ENCODE measurements at places on chromosomes 3 and 15.

- DNase-seq = no peak
Observed at GRCh38 chr15:27028858-27029477, 58.0 kb downstream of the GABRG3 start.

GRCh38 chr3:125072301-125072700 lies 16.5 kb upstream of the HEG1 start:
- DNase-seq = peak; percentile 57

- peak; percentile 9 for DNase-seq
Observed at GRCh38 chr3:72274493-72275330, 489.8 kb upstream of the PROK2 start.

- no peak for DNase-seq
Observed at GRCh38 chr3:5201536-5201935, 14.0 kb downstream of the EDEM1 start.

GRCh38 chr3:184328516-184328915 lies 8.9 kb upstream of the FAM131A start:
- no peak for DNase-seq

GRCh38 chr15:63212050-63213004 lies 22.9 kb downstream of the RAB8B start:
- peak; percentile 71 for DNase-seq

DNA sequence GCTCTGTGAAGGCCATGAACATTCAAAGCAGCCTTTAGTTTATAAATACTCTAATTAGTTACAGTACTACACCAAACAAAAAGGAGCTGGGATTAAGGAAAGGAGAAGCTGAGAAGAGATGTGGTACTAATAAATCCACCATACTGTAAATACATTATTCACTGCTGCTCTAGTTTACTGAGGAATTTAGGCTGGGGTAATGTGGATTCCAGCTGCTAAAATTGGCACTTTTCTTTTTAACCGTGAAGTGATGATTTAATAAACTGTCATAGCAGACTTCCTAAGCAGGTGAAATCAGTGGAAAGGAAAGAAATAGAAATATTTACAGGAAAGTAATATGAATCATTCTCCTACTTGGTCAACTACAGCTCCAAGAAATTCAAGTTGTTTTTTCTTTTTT lies 88.7 kb downstream of the TFG start:
- DNase-seq = no peak

DNA sequence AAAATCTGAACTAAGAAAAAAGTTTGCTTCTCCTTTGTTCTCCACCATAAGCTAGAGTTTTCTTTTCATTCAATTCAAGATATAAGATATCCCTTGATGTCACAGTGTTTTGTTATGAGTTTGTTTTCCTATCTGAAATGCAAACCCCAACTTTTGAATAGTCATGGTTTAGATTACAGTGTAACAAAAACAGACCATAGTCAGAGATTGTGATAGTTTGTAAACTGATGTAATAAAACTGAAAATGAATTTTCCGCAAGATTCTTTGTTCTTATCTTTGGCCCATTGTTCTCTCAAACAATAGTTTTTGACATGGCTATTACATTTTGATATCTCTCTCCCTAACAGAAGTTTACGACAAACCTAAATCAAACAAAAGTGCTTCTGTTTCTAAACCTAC lies 121.7 kb upstream of the GADL1 start:
- DNase-seq = no peak

DNA sequence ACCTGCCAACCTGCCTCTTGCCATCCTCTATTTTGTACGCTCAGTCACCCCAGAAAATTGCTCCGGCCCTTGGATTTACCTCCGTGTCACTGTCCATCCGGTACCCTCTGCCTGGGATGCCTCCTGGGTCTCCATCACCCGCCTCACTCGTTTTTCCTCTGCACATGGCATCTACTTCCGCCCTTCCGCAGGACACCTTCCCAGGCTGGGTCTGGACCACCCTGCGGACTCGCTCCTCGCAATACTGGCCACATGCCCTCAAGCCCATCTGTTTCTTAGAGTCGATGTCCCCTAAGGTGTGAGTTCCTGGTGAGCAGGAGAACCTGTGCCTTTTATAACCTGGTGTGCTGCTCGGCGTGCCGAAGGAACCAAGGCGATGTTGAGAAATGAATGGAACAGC lies 58.5 kb downstream of the APBA2 start:
- no peak for DNase-seq

DNA sequence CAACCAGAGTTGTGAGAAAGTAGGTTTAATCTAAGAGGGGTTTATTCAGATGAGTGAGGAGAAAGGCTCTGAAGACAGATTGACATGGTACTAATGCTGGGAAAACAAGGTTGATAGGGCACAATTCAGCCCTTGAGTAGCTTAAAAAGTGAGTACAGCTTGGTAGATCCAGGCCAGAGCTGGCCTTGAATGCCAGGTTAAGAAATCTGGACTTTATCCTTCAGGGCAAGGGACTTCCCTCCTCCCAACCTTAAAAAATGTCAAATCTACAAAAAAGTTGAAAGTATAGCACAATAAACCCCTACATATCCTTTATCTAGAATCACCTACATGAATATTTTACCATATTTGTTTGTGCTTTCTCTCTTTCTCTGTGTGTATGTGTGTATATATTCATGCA lies 7.9 kb downstream of the TM4SF18 start:
- DNase-seq = no peak

- DNase-seq = no peak
Observed at GRCh38 chr3:35183927-35184675, 455.2 kb upstream of the ARPP21 start.

- DNase-seq = peak; percentile 81
Observed at GRCh38 chr15:99399618-99400017, 148.3 kb downstream of the LRRC28 start.

GRCh38 chr3:35602395-35602936 lies 36.9 kb upstream of the ARPP21 start:
- DNase-seq = no peak

GRCh38 chr3:72887705-72888545 lies at the start of gene GXYLT2:
Gene GXYLT2 (plus strand): TSS chr3:72888046. CDS start chr3:72888234, 188 bp downstream.
- DNase-seq = peak; percentile 14

DNA sequence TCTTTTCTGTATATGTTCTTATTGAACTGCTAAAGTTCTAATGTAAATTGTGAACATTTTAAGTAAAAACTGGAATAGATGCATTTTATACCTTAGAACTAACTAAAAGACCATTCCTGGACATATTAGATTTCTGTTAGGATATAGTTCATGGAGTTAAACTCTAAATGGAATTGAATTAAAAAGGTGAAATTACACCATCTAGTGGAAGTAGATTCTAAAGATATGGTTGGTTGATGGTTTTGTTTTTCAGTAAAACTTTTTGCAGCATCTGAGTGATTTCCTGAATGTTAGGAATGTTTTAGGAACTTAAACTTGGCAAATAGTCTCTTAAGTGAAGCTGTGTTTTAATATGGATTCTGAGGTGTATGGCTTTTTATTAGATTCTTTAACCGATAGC lies 96.8 kb downstream of the SLMAP start:
- DNase-seq = peak; percentile 53

GRCh38 chr15:59384507-59384906 lies 11.8 kb upstream of the MYO1E start:
- DNase-seq = no peak

DNA sequence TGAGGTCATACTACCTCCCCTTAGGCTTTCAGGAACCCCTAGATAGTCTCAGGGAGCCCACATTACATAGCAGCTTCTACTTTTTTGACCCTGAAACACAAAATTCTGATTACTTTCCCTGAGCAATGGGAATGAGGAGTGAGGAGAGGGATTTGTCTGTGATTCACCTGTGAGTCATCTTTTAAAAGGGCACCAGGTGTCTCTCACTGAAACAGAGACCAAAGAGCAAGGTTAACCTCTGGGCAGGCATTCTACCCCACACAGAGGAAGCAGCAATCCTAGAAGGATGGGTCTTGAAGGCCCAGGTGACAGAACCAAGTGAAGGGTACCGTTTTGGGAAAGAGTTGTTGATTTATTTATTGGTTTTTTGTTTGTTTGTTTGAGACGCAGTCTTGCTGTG lies 31.1 kb upstream of the UBE2E2 start:
- DNase-seq = no peak

DNA sequence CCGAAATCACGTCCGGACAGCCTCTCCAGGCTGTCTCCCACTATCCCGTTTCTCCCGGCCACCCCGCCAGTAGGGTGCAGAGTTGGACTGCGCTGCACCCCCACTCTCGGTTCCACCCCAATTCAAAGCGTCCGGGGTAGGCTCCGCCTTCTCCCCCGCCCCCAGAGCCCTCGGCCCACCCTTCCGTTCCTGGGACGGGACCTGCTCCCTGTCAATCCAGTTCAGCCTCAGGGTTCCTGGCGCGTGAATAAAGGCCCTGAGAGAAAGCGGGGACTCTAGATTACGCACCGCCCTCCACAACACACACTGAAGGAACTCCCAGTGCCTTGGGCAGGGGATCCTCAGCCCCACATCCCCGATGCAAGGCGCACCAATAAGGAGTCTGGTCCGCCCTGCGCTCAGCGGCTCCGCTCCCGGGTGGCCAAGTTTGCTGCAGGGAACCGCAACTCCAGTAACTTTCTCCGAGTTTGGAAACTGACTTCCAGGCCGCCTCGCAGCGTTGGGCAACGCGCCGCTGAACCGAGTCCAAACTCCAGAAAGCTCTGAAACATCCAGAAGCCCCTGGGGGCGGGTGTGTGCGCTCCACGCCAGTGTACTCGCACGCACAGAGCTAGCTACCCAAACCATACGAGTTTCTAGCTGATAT lies 1.9 kb downstream of the ADAMTS9 start:
- DNase-seq = no peak

DNA sequence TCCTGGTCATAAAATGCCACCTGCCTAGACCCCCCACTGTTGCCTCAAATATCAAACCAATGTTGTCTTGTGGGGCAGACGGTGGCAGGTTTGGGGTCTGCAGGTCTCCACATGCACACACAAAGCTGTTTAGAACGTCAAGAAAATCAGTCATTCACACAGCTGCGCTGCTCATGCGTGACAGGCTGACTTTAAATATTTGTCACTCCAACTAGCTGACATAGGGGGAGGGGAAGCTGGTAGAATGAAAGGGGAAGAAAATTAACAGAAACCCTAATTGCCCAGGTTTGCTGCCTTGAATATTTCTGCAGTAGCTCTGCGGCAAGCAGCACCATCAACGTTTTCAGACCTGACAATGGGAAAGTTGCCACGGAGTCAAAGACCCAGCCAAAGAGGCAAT lies 201.8 kb downstream of the ABHD5 start:
- DNase-seq = no peak

DNA sequence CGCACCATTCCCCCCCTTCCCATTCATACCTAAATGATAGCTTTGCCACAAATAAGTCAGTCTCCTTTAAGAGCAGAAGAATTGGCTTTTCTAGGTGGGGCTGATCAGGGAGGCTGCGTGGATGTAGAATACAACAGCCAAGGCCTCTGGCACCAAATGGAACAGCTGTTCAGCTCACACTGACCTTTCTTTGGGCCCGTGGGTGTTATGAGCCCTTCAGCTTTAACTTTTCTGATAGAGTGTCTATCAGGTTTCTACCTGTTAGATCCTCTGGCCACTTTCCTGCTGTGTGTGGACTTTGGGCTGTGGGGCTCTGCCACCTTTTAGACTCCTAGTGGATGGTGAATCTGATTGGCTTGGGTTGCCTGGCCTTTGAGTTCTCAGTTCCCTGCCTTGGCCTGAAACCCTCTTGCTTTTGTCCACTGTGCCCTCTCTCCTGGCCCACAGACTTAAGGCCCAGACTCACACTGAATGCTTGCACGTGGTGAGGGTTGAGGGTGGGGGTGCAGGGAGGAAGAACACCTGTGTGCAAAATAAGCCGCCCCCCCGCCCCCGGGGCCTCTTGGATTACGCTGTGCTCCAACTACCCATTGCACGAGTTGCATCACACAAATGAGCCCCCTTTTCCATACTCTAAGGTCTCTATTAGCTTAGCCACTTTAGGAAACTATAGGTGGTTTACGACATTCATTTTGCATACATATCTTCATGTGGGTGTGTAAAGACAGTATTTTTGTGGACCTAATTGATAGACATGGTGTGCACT lies 1.3 kb upstream of the RFX7 start:
- DNase-seq = no peak

DNA sequence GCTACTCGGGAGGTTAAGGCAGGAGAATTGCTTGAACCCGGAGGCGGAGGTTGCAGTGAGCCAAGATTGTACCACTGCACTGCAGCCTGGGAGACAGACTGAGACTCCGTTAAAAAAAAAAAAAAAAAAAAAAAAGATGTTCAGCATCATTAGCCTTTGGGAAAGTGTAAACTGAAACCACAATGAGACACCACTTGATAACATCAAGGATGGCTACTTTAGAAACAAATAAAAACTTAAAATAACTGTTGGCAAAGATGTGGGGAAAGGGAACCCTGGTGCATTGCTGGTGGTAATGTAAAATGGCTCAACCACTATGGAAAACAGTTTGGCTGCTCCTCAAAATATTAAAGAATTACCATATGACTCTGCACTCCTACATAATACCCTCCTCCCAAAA lies 1.9 kb downstream of the LEO1 start:
- no peak for DNase-seq

DNA sequence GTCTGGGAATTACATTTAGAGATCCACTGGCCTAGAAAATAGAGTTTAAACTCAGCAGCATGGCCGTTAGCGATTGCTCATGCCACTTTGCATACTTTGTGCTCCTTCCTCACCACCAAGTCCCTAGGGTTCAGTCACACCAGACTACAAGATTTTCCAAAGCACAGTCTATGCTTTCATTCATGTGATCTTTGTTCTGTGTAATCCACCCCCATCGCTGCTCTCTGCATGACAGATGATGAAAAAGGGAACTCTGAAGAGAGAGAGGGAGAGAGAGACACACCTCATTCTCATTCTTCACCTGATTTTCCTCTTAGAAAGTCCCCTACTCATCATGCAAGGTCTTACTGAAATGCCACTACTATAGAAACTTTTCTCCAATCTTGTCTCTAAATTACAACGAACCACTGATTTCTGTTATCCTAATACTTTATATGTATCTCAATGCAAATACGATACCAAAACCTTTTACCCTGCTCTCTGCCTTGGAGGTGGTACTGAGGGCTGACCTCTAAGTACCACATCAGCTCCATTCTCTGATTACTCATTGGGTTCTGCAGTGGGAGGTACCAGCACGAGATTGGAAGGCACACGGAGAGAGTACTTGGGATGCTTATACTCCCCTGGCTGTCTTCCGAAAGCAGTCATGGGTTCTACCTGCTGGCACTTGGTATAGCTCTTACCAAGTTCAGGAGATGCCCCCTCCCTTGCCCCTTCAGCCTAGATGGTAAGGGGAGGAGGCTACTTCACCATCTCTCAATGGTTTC lies 1.1 kb upstream of the PARP15 start:
- no peak for DNase-seq

DNA sequence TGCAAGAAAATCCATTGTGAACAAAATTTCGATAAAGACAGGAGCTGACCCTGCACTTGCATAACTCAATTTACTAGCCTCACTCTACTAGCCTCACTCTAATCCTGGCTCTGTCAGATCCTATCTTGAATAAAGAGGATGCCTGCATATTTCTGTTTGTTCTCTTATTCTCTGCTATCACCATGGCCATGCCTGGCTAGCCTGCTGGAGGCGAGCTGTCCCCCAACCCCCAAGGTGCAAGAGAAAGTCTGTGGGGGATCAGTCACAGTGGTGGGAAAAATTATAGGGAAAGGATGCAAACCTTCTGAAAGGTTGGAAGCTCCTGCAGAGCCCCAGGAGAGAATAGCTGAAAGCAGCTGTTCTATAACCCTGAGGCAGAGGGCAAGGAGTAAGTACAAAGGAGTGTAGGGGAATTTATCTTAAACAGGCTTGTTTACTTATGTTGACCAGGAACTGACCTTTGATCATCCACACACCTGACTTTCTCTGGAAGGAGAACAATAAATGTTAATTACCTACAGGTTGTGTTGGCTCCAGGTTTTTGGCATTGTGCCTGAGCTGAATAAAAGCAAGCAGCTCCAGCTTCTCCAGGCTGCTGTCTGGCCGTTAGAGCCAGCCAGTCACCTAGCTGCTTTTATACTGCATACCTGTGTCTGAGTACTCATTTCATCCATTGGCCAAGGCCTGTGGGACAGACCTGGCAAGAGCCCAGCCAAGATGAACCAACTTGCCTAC lies 137.7 kb upstream of the RASGRP1 start:
- DNase-seq = peak; percentile 19

Measured in trophoblast cell (in vitro differentiated cells and primary cell).